Uterus (tissue), 4 donors: ENCODE measurements at places on chromosomes 13 and 19. TPM values are rescaled to one million over a fixed set of nuclear protein-coding genes. Genes with fewer than 3 reads are reported as not detected.

Gene MADCAM1
- total RNA-seq, result 2.7 TPM

Gene IGSF23
- total RNA-seq, result not detected

GRCh38 chr13:83449668-83450395 lies 432.4 kb downstream of the SLITRK1 start:
- H3K27me3 ChIP-seq, result no peaks in the 10 kb centered on the region
- no peaks in the 10 kb centered on the region for H3K36me3 ChIP-seq
- DNase-seq, result no peak
- H3K4me3 ChIP-seq, result no peak overlapping the region

DNA sequence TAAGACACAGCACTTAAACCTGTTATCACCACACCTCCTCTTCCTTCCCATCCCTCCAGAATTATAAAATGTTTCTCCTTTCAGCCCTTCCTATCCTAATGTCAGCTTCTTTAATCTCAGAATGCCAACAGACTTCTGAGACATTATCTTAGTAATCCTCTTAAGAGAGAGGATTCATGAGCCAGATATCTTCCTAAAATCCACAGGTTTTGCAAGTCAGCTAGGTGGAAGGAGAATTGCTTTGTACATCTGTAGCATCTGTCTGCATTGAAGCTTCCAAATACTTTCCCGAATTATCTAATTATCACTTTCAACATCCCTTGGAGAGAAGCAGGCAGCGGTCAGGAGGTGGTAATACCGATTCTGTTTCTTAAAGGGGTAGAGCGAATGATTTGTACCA lies 179.1 kb downstream of the DCT start:
- H3K4me1 ChIP-seq, result no peaks in the 10 kb centered on the region
- no peaks in the 10 kb centered on the region for H3K27me3 ChIP-seq
- no peak overlapping the region for H3K27ac ChIP-seq
- no peak for DNase-seq
- no peak overlapping the region for H3K4me3 ChIP-seq
- H3K36me3 ChIP-seq, result no peaks in the 10 kb centered on the region
